Caco-2 (cell line): ENCODE measurements at places on chromosomes 5 and 9.

DNA sequence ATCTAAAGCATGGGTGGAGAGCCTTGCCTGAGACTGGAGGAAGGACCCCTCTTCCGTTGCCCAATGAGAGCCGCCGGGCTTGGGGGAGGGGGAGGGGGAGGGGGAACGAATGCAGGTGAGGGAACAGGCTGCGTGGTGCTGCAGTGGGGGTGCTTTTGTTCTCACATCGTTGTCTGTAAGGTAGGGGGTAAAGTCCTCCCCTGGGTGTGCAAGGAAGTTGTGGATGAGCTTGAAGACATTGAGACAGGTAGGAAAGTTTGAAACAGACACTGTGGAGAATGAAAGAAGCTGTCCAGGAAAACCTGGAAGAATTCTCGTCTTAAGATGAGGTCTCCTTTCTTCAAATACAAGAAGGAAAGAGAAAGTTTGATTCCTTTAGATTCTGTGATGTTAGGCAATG is 94.1 kb upstream of the LIFR start:
- no peak for DNase-seq

DNA sequence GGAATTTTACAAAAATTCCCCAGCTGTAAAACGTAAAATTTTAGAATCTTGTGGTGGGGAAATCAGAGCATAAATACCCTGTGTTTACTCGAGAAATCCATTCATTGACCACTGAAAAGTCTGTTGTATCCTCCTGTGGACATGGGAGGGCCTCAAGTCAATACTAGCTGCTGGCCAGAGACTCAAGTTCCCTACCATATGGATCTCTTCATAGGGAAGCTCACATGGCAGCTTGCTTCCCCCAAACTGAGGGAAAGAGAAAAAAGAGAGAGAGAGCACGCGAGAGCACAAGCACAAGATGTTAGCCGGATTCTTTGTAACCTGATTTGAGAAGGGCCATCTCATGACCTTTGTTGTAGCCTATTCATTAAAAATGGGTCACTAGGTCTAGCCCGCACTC is 591.9 kb downstream of the LRRC70 start:
- no peak for DNase-seq

DNA sequence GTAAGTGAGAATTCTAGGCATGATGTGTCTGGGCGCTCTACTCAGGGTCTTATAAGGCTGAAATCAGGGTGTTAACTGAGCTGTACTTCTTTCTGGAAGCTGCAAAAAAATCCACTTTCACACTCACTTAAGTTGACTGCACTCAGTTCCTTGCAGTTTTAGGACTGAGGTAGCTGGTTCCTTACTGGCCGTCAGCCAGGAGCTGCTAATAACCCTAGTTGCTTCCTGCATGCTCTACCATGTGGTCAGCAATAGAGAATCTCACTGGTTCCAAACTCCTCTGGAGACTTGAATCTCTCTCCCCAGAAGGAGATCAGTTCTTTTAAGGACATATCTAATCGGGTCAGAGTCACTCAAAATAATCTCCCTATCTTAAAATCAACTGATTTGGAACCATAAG is 911.2 kb downstream of the EFNA5 start:
- DNase-seq, result no peak

- no peak for DNase-seq
These were observed 132.5 kb downstream of the GABRB2 start for GRCh38 chr5:161414037-161414436.

DNA sequence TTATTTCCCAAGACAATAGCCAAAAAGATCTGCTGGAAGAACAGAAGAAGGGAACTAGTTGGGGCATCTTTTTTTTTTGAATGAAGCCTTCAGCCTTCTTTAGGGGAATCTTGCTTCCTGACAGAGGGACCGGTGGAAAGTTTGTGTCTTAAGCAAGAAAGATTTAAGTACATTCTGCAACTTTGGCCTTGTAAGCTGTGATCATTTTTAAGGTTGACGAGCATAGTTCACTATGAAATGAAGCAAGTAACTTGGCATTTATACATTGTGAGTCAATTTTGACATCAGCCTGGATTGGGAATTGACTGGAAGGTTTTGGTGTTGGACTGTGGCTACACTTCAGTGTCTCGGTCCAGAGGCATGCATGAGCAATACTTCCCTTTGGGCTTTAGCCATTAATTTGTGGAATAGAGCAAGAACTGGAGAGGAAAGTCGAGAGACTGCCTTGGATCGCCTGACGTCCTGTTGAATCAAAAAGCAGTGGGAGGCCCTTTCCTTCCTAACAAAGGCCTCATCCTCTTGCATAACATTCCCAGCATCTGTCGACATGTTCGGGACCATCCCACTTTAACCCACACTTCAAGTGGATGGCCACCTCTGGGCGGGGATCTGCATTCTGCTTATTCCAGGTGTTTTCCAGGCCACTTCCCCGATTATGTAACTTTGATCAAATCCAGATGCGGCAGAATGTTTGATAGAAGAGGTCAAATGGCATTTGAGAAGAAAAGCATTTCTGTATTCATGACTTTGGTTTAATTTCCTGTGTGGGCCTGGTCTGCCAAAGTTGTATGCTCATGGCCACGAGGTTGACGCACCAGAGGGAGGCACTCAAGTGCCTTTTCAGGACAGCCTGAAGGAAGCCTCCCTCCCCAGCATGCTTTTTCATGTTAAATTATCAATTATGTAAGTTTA is 12.5 kb downstream of the ABL1 start:
- DNase-seq, result no peak

GRCh38 chr9:5536684-5537083 is 26.4 kb downstream of the PDCD1LG2 start:
- no peak for DNase-seq

GRCh38 chr5:103638979-103639378 is 76.4 kb upstream of the NUDT12 start:
- DNase-seq, result no peak

GRCh38 chr5:57692582-57693487 is 210.2 kb upstream of the ACTBL2 start:
- peak; percentile 73 for DNase-seq

- DNase-seq, result no peak
These were observed 20.4 kb upstream of the MED10 start for GRCh38 chr5:6398570-6399230.

GRCh38 chr5:140240987-140241706 is 61.8 kb downstream of the PFDN1 start:
- peak; percentile 69 for DNase-seq

DNA sequence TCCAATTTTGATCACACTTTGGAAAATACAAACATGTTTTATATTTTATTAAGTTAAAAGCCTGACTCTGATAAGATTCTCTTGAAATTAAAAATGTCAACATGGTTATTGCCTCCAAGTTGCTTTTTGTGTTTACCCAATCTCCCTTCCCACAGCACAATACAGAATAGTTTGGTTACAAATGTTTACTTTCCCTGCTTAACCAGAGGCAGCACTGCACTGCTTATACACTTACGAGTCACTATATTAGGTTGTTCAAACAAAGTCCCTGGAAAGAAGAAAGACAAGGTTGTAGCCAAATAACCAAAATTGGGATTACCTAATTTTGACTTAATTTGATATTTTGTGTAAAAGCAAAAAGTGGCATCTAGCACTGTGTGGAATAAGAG is 25.9 kb downstream of the SRFBP1 start:
- DNase-seq, result no peak

GRCh38 chr9:2638871-2639673 is 17.5 kb downstream of the VLDLR start:
- no peak for DNase-seq

DNA sequence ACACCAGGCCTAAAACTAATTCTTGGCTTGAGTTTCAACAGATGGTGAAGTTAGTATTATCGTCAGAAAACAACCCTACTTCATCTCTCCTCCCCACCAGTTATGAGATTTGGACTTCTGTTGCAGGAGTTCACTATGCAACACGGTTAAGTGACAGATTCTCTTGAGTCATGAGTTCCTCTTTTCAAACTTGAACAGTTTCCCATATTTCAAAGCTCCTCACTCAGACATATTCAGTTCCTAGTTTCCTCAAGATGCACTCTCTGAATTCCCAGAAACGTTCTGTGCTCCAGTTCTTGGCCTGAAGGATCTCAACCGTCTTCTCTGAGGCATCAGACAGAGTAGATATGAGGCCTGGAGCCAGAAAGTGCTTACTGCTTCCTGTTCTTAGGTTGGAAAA is 7.3 kb upstream of the PTGER4 start:
- no peak for DNase-seq

- no peak for DNase-seq
These were observed 193.4 kb upstream of the GAS1 start for GRCh38 chr9:87140605-87141109.

DNA sequence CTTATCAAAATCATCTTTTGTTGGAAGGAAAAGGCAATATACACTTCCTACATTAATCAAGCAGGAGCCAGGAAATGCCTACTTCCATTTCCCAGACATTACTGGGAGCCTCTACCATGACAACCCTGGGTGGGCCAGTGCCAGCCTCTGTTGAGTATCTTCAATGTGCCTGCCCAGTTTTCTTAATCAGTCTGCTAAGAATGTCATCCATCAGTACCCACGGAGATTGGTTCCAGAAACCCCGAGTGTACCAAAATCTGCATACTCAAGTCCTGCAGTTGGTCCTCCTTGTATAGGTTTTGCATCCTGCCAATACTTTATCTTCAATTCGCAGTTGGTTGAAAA is 82.4 kb downstream of the MARCHF3 start:
- no peak for DNase-seq

GRCh38 chr9:124040186-124040931 is 28.8 kb downstream of the LHX2 start:
- DNase-seq, result no peak

- no peak for DNase-seq
These were observed 552.1 kb upstream of the CDH9 start for GRCh38 chr5:27590503-27590902.

DNA sequence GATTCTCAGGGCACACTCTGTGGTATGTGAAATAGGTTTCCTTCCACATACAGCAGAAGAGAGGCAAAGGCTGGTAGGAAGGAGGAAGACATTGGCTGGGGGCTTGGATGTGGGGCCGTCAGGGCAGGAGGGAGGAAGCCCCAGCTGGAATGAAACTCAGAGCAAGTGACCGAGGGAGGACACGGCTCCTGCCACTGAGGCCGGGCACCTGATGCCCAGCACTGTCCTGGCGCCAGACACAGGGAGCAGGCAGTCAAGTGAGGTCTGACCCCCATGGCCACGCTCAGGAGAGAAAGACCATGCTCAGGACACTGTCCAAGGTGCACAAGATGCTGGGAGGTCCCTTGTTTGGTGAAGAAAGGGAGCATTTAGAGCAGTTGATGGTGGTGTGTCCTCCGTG is 245.5 kb downstream of the CACNA1B start:
- DNase-seq, result no peak

- DNase-seq, result no peak
These were observed 61.4 kb downstream of the KIF24 start for GRCh38 chr9:34267660-34268059.

DNA sequence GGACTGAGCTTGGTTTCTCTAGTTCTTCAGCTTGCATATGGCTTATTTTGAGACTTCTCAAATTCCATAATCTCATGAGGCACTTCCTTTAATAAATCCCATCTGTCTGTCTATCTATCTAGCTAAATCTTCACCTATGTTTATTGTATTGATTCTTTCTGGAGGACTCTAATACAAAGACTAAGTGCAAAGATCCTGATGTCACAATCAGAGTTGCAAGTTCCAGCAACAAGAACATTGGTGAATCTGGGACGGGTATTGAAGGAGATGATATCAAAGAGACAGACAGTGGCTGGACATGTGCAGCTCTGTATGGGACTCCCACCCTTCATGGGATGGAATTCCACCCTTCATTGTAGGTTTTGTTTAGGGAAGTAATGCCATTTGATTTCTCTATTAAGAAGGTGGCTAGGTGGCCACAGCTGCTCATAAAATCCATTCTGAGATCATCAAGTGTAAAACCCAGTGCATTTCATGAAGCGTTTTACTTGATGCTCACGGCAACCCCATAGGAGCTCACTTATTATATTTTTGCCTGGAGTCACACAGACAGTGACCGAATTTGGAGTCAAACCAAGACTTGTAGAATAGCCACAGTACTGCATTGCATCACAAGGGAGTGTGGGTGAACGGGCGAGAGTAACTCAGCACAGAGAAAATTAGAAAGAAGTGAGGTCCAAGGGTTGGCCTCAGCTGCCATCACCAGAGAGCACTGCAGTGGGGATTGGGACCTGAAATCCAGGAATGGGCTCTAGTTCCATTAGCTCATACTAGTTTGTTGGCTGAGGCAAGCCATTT is 24.9 kb downstream of the TAS2R1 start:
- DNase-seq, result no peak

- peak; percentile 68 for DNase-seq
These were observed 929 bp downstream of the SH3PXD2B start for GRCh38 chr5:172453206-172453985.

DNA sequence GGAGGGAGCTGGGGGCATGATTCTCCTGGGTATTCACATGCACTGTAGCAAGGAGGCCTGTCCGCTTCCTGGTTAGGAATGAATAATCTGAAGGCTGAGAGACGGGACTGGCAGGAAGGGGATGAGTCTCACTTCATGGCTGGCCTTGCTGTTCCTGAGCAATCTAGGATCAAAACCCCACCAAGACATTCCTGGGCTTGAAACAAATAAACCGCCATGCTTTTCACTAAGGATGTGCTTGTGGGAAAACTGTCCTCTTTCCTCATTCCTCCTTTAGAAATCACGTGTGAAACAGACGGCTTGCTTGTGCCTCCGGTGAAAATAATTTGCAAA is 132.8 kb downstream of the MACROH2A1 start:
- DNase-seq, result no peak

DNA sequence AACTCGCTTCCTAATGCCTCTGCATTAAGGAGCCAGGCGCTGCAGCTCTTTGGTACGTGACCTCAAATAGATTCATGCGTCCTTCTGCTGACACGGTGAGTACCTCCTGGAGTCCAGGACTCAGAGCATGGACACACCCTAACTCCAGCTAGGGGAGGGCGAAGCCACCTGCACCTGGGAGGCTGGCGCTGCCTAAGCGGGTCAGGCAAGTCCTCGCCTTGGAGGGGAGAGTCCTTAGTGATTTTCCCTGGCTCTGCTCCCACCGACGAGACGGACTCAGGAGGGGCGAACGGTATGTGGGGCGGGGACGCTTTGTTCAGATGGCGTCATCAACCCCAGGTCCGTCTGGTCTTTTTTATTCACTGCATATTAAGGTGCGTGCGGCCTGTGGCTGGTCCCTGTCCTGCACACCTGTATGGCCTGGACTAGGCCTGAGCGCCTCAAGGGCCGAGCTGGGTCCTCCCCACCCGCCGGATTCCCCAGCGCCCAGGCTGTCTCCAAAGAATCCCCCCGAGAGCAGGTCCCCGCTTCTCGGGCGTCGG is 50.3 kb downstream of the NSUN2 start:
- no peak for DNase-seq

GRCh38 chr5:31516802-31517201 is 15.1 kb downstream of the DROSHA start:
- no peak for DNase-seq

DNA sequence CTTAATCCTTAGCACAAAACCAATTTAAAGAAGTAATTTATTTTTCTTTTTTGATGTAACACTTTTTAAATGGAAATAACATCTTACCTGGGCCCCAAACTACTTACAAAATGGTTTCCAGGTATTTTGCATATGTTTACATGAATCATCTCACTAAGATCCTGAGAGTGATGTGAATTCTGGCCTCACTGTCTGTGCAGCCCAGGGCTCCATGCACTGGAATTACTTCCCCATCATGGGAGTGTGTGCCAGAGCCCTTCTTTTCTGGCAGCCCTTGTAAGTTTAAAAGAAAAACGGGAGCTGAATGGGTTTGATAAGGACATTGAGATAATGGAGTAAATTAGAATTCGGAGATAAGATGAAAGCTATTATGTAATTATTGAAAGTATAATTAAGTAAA is 12.2 kb upstream of the F2R start:
- no peak for DNase-seq

- no peak for DNase-seq
These were observed 160.7 kb upstream of the MEF2C start for GRCh38 chr5:89043676-89044075.

GRCh38 chr9:112445196-112445595 is 41.4 kb upstream of the KIAA1958 start:
- DNase-seq, result no peak
